ENCODE measurements at places on chromosomes 2 and 18. TPM values are rescaled to one million over a fixed set of nuclear protein-coding genes. Genes with fewer than 3 reads are reported as not detected.

DNA sequence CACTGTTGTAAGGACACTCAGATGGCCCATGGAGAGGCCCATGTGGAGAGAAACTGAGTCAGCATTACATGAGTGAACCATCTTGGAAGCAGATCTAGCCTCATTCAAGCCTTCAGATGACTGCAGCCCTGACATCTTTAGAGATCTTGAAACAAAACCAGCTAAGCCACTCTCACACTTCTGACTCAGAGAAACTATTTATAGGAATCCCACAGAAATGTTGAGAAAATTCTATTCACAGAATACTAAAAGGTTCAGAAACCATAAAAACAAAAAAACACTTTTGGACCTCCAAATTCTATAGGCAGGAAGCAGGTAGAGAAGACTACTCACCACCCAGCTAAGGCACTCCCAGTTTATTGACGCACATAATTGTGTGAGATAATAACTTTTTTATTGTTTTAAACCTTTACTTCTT is 8.7 kb downstream of the TMEM169 start:
- no peak for DNase-seq

- no peak for DNase-seq
These were observed 31.9 kb downstream of the TFCP2L1 start for GRCh38 chr2:121253021-121253673.

GRCh38 chr2:168356477-168356835 is 99.6 kb upstream of the CERS6 start:
- no peak for DNase-seq

DNA sequence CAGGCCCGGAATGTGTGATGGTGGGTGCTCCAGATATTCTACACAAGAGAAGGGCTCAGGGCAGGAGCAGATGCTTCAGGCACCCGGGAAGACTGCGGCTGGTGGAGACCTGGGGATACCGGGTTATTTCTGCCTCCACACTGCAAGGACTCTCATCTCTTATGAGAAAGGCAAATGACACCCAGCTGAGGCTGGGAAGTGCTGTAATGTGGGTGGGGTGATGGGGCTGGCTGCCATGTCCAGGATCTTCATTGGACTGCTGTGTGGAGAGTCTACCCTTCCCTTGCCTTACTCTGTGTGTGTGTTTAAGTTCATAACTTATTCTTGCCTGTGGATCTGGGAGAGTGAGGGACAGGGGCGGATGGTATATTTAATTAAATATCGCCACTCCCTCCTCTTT is 124.1 kb downstream of the KLHL29 start:
- DNase-seq = no peak

- DNase-seq = no peak
These were observed 96.7 kb downstream of the ZNF516 start for GRCh38 chr18:76398295-76398694.

DNA sequence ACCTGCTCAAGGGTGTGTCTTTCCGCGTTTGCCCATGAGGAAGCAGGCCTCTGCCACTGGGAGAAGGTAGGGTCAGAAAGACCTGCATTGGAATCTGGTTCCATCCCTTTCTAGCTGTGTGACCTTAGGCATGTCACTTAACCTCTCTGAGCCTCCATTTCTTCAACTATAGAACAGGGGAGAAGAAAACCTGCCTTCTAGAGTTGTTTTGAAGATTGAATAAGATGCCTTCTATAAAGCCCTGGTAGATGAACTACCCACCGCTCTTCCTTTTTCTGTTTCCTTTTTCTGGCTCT is 507 bp downstream of the NAT8 start:
- no peak for DNase-seq

CPS1 gene
- total RNA-seq = 0.85 TPM

DNA sequence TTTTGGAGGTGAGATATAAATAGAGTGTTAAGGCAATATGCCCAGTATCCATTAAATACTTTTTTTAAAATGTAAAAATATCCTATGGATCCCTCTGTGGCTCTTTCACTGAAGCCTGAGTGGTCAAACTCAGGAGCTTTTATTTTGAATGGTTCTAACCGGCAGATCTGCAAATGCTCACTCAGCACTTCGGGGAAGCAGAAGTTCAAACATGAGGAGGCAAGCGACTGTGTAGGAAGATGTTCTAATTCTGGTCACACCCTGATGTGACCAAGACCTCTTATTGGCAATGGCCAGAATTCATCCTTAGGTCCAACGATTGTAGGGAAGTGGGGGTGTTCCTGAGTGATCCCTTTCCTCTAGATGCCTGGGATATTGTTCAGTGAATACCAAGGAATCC is 168.8 kb downstream of the CDCA7 start:
- no peak for DNase-seq

DNA sequence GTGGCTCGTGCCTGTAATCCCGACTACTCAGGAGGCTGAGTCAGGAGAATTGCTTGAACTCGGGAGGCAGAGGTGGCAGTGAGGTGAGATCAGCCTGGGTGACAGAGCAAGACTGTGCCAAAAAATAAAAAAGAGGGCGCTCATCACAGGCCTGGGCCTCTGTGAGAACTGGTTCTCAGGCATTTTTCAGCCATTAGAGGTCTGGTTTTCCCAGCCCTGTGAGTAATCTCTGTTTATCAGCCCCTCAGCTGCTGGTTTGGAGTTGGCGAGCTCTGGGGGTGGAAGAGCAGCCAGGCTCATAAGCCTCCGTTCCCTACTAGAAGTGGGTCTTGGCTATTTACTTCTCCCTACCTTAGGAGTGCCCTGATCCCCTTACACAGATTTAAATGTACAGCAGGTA is 53.1 kb downstream of the CHRNA1 start:
- DNase-seq = no peak

GRCh38 chr18:498931-499775 is 1.3 kb downstream of the COLEC12 start:
- DNase-seq = no peak

GRCh38 chr2:88666576-88666975 is 24.9 kb upstream of the RPIA start:
- no peak for DNase-seq

- no peak for DNase-seq
These were observed 13.0 kb upstream of the PROC start for GRCh38 chr2:127405255-127405610.

- DNase-seq = peak; percentile 95
These were observed 68.5 kb upstream of the STK17B start for GRCh38 chr2:196239622-196240587.

DNA sequence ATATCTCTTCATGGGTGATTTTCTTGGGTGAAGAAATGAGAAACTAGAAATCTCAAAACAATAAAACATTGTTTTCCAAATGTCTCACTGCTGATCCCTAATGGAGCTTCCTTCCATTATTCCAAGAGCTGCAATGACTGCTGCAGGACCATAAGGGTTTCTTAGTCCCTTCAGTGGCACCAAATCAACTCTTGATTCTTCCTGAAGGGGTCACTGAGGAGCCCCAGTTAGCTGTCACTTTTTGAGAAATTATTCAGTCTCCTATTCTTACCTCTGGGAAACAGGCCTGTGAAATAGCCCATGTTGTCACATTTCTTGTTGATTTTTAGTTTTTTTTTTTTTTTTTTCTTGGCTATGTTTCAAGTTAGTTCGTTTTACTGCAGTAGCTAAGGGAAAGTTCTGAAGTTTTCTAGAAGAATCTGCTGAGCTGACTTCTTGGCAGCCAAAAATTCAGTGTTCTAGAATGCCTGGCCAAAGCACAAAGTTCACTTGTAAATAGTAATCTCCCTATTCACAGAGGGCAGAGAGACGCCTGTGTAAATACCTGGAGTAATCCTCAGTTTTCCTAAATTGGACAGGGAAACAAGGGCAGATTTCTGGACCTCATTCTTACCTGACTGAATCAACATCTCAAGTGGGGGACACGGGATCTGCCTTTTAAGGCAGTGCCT is 480.0 kb downstream of the RIT2 start:
- DNase-seq = no peak

GRCh38 chr2:40877734-40878288 is 425.9 kb upstream of the SLC8A1 start:
- DNase-seq = no peak

- DNase-seq = no peak
These were observed 63.1 kb downstream of the MBP start for GRCh38 chr18:77069482-77069881.

CLIP4 gene
- 9.5 TPM for total RNA-seq

UBE2E3 gene
- 51.9 TPM for total RNA-seq

ESPNL gene
- not detected for total RNA-seq

KIF3C gene
- total RNA-seq = 23.3 TPM

DNA sequence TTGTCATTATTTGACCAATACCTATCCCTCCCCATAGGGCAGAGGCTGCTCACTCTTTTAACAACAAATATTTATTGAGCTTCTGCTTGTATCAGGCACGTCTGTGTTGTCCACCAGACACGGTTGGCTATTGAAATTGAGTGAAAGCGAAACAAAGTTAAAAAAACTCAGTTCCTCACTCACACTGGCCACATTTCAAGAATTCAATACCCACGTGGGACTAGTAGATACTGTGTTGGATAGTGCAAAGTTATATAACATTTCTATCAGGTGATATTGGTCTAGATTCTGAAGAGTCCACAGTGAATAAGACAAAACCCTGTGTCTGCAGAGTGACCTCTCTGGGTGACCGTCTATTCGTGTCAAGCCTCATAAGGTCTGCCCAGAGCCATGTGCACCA is 43.9 kb upstream of the GALR1 start:
- no peak for DNase-seq

GRCh38 chr2:20291846-20292408 is 58.7 kb downstream of the PUM2 start:
- DNase-seq = no peak
